Globus pallidus (tissue), 1 donor: ENCODE measurements at places on chromosomes 3 and 15.

GRCh38 chr3:136186344-136186743 is 9.8 kb downstream of the MSL2 start:
- DNase-seq, result no peak

- DNase-seq, result no peak
Observed at GRCh38 chr3:186588632-186589031, 18.1 kb downstream of the DNAJB11 start.

DNA sequence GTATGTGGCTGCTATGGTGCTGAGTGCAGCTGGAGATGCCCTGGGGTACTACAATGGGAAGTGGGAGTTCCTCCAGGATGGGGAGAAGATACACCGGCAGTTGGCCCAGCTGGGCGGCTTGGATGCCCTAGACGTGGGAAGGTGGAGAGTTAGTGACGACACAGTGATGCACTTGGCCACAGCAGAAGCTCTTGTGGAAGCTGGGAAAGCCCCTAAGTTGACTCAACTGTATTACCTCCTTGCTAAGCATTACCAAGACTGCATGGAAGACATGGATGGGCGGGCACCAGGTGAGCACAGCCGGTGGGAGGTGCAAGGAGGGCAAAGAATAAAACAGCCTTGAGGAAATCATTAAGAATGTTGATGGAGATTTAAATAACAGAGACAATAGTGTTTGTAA is 2.9 kb downstream of the ADPRH start:
- no peak for DNase-seq

- DNase-seq, result no peak
Observed at GRCh38 chr15:76282465-76282864, 28.8 kb downstream of the ETFA start.

DNA sequence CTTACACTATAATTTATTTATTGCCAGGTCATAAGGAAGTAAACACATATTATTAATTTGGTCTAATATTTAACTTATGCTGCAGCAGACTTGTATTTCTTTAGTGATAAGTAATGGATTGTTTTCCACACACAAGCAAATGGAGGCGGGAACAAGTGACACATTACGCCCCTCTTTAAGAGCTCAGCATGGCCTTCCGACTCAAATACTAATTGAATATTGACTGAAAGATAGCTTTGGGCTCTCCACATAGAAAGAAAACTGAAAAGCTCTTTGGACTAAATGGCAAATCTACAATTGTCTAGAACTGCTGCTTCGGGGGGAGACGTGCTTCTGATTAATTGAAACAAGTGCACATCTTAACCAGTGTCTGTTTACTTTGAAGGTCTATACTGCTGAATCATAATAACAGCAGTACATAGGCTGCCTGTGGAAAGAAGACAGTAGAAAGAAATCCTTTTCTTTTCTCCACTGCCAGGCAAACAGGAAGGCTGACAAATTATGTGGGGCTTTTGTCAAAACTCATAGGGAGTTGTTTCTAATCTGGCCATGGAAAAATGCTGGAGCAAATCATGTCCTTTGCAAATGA is 15.9 kb downstream of the CADPS start:
- DNase-seq, result no peak

- no peak for DNase-seq
Observed at GRCh38 chr15:68599560-68600071, 20.8 kb downstream of the CORO2B start.

GRCh38 chr15:29057856-29058255 is 172.1 kb downstream of the APBA2 start:
- DNase-seq, result no peak

- DNase-seq, result no peak
Observed at GRCh38 chr15:73617301-73617831, 15.8 kb downstream of the NPTN start.

- DNase-seq, result no peak
Observed at GRCh38 chr3:31232055-31233025, 300.4 kb upstream of the STT3B start.

DNA sequence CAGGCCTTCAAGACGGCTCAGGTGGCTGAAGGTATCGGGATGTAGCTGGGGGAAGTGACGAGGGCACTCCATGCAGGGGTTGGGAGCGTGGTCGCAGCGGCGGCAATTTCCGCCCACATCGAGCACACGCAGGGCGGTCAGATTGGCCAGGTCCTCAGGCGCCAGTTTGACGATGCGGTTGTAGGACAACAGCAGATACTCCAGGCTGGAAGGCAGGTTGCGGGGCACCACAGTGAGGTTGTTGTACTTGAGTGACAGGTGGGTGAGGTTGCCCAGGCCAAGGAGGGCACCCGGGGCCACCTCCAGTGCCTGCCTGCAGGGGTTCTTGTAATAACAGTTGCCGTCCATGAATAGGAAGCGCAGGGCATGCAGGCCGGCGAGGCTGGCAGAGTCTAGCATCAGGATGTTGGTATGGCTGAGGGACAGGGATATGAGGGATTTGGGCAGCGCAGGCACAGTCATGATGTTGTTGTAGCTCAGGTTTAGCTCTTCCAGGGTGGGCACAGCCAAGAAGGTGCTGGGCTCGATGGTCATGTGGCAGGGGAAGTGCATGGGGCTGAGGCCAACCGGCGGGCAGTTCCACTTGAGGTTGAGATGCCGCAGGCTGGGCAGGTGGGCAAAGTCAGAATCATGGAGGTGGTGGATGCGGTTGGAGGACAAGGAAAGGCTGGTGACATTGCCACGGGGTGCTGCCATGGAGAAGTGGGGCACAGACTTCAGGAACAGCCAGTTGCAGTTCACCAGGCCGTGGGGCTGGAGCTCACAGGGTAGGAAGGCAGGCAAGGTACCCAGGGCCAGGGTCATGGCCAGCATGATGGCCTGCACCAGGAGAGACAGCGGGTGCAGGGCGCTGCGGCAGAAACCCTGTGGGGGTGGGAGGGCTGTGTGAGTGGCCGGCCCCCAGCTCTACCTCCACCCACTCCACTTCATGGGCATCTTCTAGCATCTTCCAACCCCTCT is 1.7 kb downstream of the TLR9 start:
- no peak for DNase-seq

GRCh38 chr3:17023006-17023664 is 138.4 kb downstream of the PLCL2 start:
- DNase-seq, result no peak
